Cerebellar nuclear complex (tissue), 1 donor: ENCODE measurements at places on chromosomes 11 and 22.

DNA sequence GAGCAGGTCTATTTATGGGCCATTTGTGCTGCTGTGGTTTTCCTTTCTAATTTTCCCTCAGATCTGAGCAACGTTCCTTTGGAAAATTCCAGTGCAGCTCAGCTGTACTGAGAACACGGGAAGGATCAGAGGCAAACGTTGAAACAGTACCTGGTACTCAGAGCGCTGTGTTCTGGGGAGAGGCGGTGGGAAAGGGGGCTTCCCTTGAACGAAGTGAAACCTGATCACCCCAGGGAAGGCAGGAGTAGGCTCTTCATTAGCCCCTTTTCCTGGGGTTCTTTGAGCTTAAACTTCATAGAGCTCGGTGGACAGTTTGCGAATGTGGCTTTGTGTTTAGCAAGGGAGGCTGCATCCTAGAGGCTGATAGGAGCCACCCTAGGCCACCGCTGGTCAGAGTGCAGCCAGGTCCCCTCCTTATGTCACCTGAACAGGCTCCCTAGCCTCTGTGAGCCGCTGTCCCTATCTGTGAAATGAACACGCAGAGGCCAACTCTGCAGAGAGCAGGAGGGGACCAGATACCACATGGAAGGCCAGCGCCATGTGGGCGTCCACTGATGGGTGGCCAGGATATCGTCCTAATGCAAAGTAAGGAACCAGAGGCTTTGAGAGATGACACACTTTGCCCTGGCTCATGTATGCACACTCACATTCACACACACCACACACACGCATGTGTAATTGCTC, 1464.8 kb downstream of the BRD1 start:
- DNase-seq = no peak

GRCh38 chr11:41382927-41383326, 76.5 kb downstream of the LRRC4C start:
- DNase-seq = no peak

DNA sequence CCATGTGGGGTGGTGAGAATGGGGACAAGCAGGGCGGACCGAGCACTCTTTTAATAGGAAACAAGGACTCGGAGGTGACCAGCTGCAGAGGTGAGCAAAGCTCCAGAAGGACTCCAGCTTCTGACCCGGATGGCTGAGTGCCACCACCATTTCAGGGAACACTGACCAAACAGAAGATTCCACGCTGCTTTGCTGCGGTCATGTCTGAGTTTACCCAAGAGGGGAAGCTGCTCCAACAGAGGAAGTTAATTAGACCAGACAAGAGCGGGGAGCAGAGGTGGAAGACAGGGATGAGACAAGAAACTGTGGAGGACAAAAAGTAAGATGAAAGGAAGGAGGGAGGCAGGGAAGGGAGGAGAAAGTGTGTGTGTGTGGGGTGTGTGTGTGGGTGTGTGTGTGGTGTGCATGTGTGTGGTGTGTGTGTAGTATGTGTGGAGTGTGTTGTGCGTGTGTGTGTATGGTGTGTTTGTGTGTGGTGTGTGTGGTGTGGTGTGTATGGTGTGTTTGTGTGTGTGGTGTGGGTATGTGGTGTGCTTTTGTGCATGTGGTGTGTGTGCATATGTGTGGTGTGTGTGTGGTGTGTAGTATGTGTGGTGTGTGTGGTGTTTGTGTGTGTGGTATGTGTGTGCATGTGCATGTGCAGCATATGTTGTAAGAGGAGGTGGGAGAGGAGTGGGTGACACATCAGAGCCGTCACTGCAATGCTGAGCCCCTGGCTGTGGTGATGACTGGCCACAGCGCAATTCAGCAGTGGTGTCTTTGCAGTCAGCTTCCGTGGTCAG, 82.2 kb upstream of the AKIP1 start:
- no peak for DNase-seq

GRCh38 chr22:25187469-25187868, 12.2 kb upstream of the CRYBB3 start:
- no peak for DNase-seq

- DNase-seq = no peak
Observed at GRCh38 chr11:11816511-11817314, 25.1 kb upstream of the USP47 start.

DNA sequence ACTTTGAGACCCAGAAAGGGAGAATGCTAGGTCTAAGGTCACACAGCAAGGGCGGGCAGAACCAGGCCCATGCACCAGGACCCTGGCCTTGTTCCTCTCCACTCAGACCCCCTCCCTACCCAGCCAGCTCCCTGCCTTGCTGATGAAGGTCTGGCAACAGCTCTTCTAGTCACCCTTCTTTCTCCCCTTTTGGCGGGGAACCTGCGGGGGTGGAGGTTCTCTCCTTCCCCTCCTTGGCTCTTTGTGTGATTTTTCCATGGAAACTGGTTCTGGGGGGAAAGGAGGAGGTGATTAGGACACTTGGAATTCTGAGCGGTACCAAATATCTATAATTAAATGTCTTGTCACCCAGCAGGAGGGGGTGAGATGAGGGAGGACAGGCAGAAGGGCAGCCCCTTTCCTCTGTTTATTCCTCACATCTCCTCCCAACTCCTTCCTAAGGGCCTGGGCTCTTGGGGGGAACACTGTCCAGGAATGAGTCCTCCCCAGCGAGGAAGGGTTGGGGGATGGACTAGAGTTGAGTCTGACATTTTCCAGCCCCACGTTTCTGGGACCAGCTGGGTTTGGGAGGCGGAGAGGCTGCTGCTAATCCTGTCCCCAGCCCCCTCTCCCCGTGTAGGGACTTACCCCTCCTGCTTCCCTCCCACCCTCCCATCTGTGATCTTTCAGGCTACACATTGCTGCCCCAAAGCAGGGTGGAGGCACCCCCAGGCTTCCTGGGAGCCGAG, 7.4 kb downstream of the ARHGEF17 start:
- no peak for DNase-seq
